Iris pigment epithelial cell (primary cell): ENCODE measurements at places on chromosomes 2 and 18.

DNA sequence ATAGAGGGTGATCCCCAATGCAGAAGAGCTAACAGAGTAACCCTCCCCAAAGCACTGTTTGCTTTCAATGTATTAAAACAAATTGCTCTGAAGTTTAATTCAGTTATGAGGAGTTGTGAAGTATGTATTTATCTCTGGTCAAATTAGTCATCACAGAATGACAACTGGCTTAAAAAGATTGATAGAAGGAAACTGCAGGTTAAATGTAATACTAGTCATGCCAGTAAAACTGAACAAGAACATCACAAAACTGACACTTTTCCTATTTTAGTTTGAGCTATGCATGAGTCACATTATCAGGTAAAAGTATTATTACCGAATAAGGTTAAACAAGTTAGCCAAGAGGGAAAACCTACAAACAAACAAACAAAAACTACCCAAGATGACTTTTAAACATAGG lies 99.0 kb upstream of the ACVR1C start:
- DNase-seq: no peak

GRCh38 chr2:108447947-108448677 lies 894 bp upstream of the GCC2 start:
- no peak for DNase-seq

DNA sequence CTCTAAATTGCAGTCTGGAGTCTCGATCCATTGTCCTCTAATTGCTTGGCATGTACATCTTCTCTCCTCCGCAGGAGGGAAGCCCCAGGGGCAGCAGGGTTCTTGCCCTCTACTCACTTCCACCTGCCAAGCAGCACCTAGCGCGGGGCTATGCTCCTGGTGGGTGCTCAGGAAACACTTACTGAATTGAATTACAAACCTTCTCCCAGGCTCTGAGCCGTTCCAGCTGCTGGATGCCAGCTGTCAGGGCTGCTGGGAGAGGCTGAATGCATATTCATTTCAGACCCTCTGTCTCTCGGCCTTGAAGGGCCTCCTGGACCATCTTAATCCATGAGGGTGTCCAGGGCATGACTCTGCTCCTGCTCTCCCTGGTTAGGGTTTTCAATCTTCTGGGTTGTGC lies 94.0 kb downstream of the CELF4 start:
- DNase-seq: no peak

DNA sequence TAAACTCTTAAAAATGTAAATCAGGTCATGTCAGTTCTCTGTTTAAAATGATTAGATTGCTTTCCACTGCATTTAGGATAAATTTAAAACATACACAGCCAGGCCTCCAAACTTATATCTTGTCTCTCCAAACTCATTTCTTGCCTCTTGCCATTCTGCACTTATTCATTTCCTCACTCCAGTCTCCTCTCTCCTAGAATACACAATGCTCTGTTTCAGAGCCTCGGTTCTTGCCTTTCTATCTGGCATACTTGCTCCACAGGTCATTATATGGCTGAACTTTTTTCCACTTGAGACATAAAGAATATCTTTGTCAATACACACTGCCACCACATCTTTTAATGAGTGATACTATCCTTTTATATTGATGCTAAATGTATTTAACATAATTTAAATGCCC lies 10.5 kb upstream of the UGP2 start:
- DNase-seq: no peak

DNA sequence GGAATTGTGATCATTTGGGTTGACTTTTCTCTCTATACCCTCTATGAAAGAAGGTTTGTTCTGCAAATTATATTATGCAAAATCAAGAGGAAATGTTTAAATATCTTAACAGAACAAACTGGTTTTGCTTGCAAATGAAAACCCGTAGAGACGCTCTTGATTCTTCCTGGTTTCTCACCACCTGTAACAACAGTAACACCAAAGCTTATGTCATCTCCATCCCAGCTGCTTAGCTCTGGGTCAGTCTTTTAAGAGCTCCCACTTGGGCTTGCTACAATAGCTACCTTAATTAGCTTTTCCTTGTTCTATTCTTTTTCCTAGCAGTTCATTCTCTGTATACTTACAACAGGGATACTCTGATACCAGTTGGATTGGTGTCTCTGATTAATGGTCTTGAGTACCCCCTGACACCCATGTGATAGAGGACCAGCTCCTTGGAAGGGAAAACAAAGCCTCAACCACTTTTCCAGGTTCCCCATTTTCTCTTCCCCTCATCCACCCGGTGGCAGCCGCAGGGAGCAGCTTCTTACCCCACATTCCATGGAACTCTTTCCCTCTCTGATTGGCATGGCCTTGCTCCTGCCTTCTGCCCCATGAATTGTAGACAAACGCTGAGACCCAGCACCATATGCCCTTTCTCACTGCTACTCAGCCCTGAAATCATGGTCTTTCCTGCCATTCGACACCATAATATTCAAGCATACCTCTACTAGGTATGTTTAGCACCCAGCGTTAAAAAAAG lies 27.7 kb downstream of the TMEM182 start:
- DNase-seq: no peak

DNA sequence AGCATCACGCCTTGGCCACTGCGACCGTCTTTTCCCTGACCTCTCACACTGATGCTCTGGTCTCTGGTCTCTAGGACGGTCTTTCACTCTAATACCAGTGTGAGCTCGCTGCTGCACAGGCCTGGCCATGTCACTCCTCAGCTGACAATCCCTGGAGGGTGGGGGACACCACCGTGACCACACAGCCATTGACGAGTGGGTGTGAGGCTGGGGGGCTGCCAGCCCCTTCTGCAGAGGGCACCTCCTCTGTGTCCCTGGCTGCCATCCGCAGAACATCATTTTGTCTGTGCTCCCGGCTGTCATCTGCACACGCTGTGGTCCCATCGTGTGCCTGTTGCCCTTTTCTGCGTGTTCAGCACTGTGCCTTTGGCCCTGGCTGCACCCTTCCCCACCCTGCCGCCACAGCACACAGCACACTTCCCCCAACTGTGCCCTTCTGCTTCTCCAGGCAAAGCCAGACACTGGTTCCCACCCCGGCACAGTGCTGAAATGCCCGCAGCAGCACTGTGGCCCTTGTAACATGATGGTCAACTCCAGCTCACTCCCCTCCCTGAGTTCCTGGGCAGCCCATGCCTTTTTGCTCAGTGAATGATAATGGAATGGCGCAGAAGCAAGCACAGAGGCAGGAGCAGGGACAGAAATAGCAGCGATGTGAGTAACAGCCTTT lies 30.4 kb upstream of the INHBB start:
- no peak for DNase-seq

DNA sequence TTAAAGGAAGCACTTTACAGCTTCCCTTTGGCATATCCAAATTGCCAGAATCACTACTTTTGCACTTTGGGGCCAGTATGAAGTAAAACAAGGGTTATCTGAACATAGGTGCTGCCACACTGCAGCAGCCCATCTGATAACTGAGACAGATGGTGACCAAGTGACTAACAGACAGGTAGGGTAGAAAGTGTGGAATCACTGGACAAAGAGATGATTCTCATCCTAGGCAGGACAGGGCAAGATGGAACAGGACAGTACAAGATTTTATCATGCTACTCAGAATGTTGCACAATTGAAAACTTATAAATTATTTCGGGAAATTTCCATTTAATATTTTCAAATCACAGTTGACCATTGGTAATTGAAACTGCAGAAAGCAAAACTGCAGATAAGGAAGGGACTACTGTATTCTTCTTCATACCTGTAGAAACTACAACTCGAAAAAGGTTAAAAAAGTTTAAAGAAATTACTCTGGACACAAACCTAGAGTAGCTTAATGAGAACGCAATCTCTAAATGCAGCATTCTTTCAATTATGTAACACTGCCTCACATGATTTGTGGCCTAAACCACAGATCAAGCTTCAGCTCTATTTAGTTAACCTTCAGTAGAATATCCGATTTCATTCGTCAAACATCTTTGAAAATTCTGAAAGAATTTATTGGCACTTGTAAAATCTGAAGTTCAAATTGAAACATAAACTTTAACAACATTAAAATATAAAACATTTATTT lies 31.4 kb downstream of the HEATR5B start:
- peak; percentile 6 for DNase-seq

GRCh38 chr2:47339745-47340541 lies 63.0 kb upstream of the MSH2 start:
- DNase-seq: peak; percentile 71

DNA sequence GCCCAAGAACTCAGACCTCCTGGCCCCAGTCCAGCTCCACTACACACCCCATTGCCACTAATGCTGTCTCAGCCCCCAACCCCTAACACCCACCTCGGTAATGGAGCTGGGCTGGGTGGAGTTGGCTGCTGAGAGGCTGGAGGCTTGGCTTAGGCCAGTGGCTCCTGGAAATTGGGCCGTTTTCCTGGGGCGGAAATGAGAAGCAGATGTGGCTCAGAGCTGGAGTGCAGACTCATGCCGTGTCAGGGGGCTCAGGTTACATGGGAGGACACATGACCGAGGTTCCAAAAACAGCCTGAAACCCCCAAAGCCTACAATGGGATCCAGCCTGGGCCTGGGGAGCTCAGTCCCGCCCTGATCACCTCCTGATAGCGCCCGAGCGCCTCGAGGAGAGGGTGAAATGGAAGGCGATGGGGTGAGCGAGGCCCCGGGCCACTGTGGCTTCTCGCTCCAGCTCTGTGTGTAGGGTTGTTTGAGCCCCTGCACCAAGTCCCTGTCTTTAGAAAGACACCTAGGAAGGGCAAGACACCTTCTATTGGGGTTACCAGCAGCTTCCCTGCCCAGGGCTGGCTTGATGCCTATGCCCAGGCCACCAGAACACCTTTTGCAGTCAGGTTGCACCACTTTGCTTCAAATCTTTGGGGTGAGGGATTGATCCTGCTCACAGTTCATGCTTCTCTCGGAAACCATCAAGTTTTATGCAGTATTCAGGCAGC lies 175.7 kb upstream of the HAAO start:
- DNase-seq: peak; percentile 90

GRCh38 chr2:18957909-18958308 lies 368.5 kb upstream of the NT5C1B start:
- no peak for DNase-seq

GRCh38 chr2:189312211-189312610 lies 129.1 kb upstream of the WDR75 start:
- no peak for DNase-seq

- DNase-seq: no peak
These were observed 398.8 kb upstream of the TMEFF2 start for GRCh38 chr2:192593561-192593960.

DNA sequence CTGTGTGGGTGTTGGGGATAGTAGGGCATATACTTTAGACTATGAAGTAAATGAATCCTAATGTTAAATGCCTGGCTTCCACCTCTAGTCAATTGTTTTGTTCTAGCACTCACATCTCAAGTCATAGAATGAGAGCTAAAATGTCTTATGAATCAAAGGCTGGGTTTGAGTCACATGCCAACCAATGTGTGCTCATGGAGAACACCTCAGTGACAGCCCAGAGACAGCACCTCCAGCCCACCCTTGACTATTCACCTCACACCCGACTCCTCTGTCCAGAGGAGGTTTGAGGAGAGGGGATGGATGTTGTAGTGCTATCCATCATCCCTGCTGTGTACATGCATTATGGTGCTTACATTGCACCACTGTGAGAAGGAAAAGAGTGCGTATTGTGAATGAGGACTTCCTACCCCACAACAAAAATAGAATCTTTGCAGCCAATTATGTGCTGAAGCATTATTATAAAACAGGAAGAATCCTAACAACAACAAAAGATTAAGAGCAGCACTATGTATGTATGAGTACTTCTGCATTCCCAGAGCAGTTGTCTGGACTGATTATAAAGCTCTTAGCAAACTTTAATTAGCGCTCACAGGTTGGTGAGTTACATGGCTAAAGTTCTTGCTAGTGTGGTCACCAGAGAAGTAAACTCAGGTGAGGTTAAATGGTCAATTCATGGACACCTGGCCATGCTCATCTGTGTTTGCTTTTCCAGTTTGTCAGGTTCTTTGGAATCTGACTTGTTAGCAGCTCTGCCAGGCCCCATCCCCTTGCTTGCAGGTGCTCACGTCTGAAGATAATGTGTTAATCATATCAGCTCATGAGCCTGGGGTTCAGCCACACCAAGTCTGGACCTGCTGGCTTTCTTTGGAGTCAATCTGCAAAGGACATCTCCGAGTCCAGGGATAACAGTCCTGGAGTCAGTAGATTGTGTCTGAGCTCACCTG lies 55.3 kb upstream of the NABP1 start:
- no peak for DNase-seq

GRCh38 chr2:197158591-197159550 lies 151.7 kb downstream of the ANKRD44 start:
- peak; percentile 33 for DNase-seq

- DNase-seq: no peak
These were observed 64.4 kb downstream of the INPP5D start for GRCh38 chr2:233124421-233125080.
